ENCODE measurements at places on chromosomes 1 and 21. TPM values are rescaled to one million over a fixed set of nuclear protein-coding genes. Genes with fewer than 3 reads are reported as not detected.

DNA sequence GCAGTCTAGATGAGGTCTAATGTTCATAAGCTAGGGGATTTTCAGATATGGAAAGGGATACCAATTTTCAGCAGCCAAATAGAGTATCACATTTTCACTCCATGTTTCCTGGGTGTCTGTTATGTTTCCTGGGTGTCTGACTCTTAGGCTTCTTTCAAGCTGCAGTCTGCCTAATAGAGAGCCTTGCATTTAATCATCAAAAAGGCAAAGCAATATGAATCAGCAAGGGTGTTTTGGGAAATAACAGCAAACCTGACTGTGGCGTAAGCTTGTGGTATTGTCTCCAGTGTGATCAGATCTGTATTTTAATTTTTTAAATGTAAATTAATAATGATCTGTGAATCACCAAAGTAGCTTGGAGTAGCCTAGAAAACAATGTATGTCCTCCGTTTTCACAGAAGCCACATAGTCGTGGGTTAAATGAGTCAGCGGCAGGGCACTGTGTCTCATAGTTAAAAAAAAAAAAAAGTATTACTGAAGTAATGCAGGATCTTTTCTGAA, 10.4 kb downstream of the LGALS8 start:
- DNase-seq = no peak

- DNase-seq = no peak
These were observed 91.0 kb upstream of the PPM1J start for GRCh38 chr1:112806090-112806642.

GRCh38 chr21:23127973-23128372, 2129.8 kb downstream of the NCAM2 start:
- no peak for DNase-seq

- DNase-seq = no peak
These were observed 265.5 kb downstream of the ST6GALNAC3 start for GRCh38 chr1:76340056-76340455.

DNA sequence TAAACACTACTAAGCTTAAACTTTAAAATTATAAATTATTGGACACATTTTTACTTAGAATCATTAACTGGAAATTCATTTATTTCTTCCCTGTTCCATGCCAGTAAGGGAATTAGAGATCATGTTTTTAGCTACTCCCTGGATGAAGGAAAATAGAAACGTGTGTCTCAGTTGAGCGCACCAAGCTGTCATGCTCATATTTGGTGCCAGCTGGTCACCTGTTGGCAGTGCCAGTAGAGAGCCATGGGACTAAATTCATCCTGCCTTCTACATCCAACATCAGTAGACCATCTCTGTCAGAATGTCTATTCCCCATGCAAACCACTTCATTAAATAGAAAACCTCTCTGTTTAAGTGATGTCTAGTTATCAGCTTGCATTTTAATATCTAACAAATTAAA, 17.4 kb upstream of the SLC22A15 start:
- no peak for DNase-seq

DNA sequence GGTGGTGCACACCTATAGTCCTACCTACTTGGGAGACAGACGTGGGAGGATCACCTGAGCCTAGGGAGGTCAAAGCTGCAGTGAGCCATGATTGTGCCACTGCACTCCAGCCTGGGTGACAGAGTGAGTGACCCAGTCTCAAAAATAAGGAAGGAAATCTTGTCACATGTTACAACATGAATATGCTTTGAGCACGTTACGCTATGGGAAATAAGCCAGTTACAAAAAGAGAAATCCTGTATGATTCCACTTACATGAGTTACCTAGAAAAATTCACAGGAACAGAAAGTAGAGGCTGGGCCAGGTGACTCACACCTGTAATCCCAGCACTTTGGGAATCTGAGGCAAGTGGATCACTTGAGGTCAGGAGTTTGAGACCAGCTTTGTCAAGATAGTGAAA, 6.7 kb upstream of the PADI6 start:
- no peak for DNase-seq

DNA sequence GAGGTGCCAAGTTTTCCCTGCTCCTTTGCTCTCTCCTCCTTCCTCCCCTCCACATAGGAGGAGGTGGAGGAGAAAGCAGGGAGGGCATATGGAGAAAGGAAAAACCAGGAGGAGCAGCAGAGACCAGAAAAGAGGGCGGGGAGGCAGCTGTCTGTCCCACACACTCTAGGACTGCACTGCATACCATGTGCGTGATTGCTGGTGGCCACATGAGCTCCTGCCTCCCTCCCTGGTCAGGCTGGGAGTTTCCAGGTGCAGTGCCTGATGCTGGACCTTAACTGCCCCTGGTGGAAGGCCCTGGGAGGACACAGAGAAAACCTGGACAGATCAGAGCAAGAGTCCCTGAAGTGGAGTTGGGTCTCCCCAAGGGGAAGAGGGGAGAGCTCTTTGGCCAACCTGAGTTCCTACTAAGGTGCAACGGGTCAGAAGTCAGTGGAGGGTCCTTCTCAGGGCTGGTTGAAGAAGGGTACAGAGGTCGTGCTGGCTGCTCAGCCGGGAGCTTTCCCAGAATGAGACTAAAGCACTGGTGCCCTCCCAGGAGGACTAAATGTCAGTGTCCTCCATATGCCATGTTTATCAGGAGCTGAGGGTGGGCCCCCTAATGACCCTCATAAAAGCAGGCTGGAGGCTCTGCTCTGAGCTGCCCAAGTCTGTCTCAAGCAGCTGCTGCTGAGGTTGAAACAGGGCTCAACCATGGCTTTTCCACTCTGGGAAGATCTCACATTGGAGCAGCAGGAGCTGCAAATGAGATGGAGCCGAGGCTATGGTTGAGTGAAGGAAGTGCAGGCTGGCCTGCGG, 3.5 kb upstream of the LGR6 start:
- DNase-seq = no peak

GRCh38 chr1:66351913-66352312, 182.0 kb upstream of the SGIP1 start:
- DNase-seq = no peak

DNA sequence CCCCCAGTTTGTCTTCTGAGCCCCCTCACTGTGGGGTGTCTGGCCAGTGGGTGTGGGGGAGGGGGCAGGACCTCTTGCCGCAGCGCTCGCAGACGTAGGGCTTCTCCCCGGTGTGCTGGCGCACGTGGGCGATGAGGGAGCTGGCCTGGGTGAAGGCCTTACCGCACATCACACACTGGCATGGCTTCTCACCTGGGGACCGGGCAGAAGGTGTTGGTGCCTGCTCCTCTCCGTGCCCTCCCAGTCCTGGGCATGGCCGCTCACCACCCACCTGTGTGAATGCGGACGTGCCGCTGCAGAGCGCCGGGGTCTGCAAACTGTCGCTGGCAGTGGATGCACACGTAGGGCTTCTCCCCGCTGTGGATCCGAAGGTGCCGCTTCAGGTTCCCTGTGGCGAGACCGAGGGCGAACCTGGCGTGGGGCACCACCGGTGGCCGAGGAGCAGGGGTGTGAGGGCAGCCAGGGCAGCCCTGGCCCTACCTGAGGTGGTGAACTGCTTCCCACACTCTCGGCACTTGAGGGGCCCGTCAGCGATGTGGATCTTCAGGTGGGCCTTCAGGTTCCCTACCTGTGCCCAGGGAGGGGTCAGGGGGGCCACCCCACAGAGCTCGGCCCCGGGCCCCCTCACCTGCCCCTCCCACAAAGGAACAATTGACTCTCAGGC, 32.4 kb downstream of the ZBTB17 start:
- no peak for DNase-seq

GRCh38 chr1:166111430-166111829, 55.4 kb downstream of the FAM78B start:
- no peak for DNase-seq

DNA sequence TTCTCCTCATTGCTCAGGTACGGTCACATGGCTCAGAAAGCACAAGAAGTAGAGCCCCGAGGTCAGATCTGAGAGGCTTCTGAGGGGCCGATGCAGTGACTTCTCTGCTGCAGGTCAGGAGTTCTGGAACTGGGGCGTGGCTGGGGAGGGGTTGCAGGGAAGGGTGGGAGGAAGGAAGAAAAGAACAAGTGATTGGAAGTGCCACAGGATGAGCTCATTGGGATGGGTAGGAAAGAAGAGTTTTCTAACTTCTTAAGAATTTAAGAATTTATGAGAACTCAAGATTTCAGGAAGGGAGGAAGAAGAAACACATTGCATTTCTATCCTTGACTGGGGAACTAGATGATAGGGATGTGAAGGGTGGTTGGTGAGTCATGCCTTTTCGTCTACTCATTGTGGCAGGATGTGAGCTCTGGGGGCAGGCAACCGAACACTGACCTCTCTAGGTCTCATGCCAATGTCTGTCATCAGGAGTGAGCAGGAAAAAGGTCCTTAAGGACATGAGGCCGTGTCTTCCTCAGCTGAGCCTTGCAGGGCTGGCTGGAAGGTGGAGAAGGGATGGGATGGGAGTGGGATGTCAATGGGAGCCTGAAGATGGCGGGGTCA, 497 bp downstream of the FCRLB start:
- DNase-seq = no peak

DNA sequence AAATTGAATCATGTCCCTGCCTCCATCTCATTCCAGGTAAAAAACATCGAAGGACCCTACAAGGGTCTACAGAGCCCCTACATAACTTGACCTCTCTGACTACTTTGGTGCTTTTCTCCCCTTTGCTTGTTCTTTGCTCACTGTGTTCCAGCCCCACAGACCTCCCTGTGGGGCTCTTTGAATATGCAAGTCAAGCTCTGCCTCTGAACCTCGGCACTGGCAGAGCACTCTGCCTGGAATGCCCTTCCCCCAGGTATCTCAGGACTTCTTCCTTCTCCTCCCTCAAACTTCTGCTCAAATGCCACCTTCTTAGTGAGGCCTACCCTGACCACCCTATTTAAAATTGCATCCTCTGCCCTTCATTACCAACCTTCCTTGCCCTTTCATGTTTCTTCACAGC, 87.8 kb upstream of the CD34 start:
- DNase-seq = no peak

GRCh38 chr1:199931666-199932377, 95.7 kb upstream of the NR5A2 start:
- no peak for DNase-seq

DNA sequence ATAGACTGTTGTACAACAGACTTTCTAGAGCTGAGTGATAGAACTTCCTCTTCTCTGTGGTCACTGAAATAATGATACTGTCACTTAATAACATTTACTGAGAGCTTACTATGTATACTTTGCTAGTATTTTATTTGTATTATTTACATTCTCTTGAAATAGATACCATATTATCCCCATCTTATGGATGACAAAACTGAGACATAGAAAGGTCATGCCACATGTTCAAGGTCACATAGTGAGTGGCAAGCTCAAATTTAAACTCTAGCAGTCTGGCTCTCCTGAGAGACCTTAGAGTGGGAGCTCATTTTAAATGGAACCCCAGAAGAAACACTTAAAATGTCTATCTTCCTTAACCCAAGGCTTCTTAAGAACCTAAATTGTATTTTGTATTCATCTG, 266.6 kb upstream of the CAMK1G start:
- no peak for DNase-seq

DNA sequence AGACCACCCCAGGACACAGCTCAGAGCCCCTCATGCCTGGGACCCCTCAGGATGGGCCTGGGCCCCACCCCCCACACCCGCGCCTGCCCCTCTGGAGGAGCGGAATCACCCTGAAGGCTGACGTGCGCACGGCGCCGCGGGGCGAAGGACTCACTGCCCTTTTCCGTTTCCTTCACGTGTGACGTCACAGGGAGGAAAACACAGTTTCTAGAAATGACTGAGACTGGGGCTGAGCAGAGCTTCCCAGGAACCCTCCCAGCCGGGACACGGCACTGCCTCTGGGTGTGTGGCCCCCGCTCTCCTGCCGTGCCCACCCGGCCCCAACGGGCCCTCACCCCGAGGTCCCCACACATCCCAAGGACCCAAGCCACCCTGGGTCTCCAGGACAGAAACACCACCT, 5.4 kb upstream of the TNFRSF4 start:
- no peak for DNase-seq

DNA sequence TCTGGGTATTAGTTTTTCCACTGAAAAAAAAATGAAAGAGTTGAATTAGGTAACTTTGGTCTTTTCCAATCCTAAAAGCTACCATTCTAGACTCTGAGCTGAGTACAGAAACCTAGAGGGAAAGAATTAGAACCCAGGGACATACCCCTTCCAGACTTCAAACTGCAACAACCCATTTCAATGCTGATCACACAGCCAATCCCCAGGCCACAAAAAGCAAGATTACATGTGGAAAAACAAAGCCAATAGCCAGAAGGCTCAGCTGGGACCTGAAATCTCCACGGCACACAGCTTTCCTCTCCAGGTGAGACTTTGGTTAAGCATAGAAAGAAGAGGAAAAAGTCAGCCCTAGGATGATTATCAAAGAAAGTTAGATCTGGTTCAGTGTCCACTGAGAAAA, 88.8 kb downstream of the JAK1 start:
- DNase-seq = no peak

The LCE3E gene
- not detected for total RNA-seq

The SPRR2B gene
- total RNA-seq = not detected

The IFFO2 gene
- total RNA-seq = 10.1 TPM

The DIRAS3 gene
- total RNA-seq = 0.74 TPM

The ADGRL2 gene
- 37.1 TPM for total RNA-seq

The TLR5 gene
- 10.5 TPM for total RNA-seq

The PGLYRP4 gene
- total RNA-seq = not detected

The HSD3B2 gene
- total RNA-seq = not detected

The TTC39A gene
- total RNA-seq = 0.45 TPM
